ENCODE measurements at places on chromosomes 16 and 17. TPM values are rescaled to one million over a fixed set of nuclear protein-coding genes. Genes with fewer than 3 reads are reported as not detected.

GRCh38 chr17:55570391-55570790 lies 59.1 kb upstream of the SMIM36 start:
- no peak for DNase-seq

Gene CCL8
- total RNA-seq, result not detected

GRCh38 chr16:88045820-88046303 lies 94.6 kb downstream of the BANP start:
- DNase-seq, result peak; percentile 41

Gene KCNJ16
- total RNA-seq, result 29.5 TPM

DNA sequence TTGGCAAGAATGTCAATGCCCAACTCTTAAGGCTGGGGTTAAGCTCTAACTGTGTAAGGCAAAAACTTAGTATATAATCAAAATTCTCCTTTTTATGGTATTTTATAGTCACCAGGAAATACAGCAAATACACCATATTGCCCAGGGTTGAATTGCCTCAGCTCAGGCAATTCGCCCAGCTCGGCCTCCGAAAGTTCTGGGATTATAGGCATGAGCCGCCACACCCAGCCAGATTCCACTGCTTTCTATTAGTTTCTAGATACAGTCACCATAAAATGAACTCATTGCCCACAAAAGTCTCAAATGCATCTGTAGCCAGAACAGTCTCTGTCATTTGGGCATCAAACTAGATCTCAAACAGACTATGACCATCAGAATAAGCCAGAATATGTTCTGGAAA lies 238.7 kb upstream of the TOX3 start:
- no peak for DNase-seq

Gene CRISPLD2
- total RNA-seq, result 102 TPM

DNA sequence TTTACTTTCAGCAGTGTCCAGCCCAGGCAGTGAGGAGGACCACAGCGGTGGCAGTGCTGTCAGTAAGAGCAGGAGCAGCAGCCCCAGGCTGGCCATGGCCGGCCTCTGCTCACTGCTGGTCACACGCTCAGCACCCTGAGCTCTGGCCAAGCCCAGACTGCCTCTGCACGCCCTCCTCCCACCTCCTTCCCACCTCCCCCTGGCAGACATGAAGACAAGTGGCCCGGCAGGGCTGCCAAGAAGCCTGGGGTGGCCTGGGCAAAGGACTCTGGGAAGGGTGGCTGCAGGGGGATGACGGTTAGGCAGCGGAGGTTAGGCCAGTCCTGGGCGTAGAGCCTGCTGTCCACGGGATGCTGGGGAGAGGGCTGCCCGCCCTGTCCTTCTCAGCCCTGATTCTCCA lies at the start of gene C16orf89:
Gene C16orf89, minus strand, starts transcription at position 144 of the 400 bp plus-strand sequence. Its CDS starts 48 bp downstream, at position 96.
- DNase-seq, result peak; percentile 48

DNA sequence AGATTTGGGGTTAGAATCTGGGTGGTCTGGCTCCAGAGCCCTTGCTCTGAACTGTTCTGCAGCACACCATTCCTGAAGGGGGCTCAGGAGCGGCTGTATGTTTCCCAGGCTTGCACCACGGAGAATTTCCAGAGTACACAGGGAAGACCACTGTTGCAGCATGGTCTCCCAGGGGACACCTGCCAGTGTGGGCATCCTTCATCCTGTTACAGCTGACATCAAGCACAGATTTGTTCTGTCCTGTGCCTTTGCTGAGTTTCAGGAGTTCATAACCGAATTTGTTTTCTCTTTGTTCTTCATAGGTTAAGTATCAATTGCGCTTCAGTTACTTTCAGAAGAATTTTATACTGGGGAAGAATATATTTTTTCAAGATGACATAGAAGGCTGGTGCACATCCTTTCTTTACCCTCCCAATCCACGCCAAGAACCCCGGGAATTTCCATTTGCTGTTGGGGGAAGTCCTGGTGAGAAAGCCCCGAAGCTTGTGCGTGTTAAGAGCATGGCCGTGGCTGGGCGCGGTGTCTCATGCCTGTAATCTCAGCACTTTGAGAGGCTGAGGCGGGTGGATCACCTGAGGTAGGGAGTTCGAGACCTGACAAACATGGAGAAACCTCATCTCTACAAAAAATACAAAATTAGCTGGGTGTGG lies 26.3 kb upstream of the ABCA3 start:
- no peak for DNase-seq

Gene RECQL5
- total RNA-seq, result 46.7 TPM

Gene HSD17B1
- total RNA-seq, result 1.8 TPM

Gene COL1A1
- 87.0 TPM for total RNA-seq

- no peak for DNase-seq
These were observed 6.1 kb downstream of the DNAI2 start for GRCh38 chr17:74280093-74280513.

DNA sequence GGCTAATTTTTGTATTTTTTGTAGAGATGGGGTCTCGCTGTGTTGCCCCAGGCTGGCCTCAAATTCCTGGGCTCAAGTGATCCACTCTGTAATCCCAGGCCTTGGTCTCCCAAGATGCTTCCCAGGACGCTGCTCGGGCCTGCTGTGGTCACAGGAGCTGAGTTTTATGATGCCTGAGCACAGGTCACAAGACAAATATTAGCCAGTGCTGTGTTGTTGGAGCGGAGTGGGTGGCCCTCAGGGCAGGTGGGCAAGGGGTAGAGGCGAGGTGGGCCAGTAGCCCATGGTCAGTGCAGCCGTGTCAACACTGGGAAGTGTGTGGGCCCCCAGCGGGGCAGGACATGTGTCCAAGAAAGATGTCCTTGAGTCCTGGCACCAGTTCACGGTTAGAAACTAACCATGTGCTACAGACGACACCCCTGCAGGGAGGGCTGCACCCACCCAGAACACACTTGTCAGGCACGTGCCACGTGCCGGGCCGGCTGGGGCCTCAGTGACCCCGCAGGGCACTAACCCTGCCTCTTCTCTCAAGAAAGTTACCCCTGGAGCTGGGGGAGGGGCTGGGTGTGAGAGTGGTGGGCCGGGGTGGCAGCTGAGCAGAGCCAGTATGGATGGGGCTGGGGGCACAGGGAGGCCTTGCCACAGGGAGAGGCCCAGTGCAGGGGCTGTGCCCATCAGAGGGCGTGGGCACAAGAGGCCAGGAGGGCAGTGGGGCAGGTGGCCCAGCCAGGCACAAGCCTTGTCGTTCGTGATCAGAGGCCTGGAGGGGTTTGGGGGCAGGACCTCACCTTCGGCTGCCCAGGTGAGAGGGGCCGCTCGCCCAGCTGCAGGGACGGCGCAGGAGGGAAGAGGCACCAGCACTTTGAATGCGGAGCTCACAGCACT lies 103.1 kb upstream of the CHMP6 start:
- DNase-seq, result no peak

GRCh38 chr16:7867831-7868230 lies 535.2 kb downstream of the RBFOX1 start:
- no peak for DNase-seq

Gene PRAC2
- total RNA-seq, result not detected

DNA sequence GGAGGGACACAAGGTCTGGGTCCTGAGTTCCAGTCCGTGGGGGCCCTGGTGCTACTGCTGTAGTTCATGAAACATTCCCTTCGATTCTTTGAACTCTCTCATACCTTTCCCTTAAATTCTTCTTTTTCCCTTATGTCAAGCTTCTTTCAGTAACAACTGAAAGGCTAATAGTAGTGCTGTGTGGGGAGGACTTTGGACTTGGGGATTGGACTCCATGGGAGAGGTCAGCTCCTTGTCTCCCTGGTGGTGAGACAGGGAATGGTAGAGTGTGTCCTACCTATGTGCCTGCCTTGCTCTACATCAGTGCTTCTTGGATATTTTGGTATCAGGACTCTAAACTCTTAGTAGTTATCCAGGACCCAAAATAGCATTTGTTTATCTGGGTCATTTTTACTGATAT lies 628.1 kb downstream of the WWOX start:
- no peak for DNase-seq

DNA sequence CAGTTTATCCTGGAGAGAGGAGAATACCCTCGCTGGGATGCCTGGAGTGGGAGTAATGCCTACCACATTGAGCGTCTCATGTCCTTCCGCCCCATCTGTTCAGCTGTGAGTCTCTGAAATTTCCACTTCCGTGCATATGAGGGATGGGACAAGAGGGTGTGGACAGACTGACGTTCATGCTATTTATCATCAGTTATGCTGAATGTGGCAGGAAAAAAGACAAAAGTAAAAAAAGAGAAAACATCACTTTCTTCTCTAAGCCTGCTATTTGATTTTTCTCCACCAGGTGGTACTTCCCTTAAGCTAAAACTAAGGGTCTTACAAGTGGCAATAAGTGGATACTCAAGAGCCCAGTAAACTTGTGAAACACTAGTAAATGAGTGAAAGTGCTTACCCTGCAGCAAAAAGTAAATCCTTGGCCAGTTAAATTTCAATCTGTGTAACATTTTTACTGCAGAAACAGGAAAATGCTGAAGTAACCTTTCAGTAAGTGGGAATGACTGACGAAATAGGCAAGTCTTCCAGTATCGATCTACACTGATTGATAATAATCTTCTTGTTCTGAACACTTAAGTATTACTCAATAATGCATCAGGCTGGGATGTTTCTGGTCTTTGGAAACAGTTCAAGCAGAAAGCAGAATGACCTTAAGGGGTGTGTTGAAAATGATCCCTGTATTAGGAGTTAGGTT lies 5.6 kb downstream of the CRYBA1 start:
- DNase-seq, result no peak

Gene TMEM88
- total RNA-seq, result not detected

Gene SLX1B
- total RNA-seq, result 103 TPM

GRCh38 chr16:54690306-54690705 lies 240.4 kb upstream of the IRX5 start:
- DNase-seq, result no peak

Gene MGAT5B
- not detected for total RNA-seq

DNA sequence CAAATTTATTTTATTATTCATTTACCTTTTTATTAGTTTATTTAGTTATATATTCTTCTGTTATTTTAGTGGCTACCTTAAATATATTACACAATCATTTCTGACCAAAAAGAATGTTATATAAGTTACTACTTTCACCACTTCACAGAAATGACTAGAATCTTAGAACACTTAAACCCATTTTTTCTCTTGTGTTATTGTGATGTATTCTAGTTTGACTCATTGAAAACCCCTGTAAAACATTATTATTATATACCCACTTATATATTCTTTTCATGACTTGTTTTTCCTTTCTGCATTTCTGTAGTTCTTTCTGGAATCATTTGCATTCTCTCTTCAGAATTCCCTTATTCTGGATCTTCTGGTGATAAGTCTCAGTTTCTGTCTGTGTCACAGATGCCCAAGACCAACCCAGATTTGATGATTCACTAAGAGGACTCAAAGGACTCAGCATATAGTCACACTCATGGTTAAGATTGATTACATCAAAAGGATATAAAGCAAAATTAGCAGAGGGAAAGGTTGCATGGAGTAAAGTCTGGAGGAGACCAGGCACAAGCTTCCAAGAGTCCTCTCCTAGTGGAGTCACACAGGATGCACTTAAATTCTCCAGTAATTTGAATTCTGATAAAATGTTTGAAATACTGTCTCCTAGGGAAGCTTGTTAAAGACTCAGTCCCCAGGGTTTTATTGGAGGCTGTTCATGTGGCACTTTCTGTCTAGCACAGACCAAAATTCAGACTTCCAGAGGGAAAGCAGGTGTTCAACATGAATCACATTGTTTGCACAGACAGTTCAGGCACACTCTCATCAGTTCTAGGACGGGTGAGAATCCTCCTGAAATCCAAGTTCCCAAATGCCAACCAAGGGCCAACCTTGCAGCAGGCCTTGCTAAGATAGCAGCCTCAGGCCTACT lies 7.7 kb downstream of the GINS3 start:
- DNase-seq, result no peak

Gene PRM1
- total RNA-seq, result not detected

DNA sequence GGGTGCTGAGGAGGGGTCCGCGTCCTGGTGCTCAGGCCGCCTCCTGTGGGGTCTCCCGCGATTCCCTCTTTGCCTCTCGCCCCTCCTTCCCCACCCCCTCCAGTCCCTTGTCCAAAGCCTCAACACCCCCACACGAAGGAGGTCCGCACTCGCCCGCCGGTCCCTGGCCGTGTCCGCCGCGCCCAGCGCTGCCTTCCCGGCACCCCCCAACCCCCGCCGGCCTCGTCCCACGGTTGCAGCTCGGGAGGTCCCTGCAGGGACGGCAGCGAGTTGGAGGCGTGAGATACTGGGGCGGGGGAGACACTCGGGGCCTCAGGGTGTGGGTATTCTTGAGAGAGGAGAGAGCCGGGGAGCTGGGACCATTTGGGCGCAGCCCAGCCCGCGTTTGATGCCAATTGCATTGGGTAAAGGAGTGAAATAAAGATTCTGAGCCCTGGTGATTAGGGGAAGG lies 468 bp downstream of the FLYWCH2 start:
- DNase-seq, result peak; percentile 64

DNA sequence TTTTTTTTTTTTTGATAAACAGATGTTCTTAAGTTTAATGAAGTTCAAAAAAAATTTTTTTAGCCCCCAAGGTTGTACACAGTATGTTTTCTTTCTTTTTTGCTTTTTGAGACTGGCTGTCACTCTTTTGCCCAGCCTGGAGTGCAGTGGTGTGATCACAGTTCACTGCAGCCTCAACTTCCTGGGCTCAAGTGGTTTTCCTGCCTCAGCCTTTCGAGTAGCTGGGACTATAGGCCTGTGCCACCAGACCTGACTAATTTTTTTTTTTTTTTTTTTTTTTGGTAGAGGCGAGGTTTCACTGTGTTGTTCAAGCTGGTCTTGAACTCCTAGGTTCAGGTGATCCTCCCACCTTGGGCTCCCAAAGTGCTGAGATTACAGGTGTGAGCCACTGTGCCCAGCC lies 12.8 kb downstream of the ITGAE start:
- DNase-seq, result no peak

Gene ZKSCAN2
- not detected for total RNA-seq

- no peak for DNase-seq
These were observed 191.9 kb downstream of the IRX3 start for GRCh38 chr16:54094641-54095040.

Gene GPRC5C
- total RNA-seq, result 321 TPM

- no peak for DNase-seq
These were observed 43.7 kb downstream of the COTL1 start for GRCh38 chr16:84574191-84574590.

DNA sequence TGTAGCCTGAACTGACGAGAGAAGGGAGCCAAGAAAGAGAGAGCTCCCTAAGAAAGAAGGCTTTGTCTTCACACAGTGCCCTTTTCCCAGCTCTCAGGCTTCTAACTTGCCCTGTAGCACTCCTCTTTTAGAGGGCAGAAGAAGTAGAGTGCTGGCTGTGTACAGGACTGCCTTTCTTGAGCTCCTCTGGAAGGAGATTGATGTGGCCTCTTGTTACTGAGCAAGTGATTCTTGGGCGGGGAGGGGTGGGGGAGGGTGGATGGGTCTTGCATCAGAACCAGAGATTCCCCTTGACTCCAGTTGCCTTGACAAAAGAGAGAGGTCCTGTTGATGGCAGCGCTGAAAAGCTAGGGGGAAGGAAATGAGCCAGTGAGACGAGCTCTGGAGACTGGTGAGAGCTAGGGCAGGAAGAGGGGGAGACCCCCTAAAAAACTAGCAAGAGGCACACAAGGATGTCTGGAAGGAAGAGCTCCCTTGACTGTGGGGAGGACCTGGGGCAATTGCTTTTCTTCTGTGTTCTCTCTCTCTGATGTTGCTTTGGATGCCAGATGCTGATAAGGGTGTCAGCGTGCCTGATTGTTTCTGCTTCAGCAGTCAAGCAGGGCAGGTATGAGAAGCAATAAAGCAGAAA lies 18.4 kb downstream of the GPR179 start:
- no peak for DNase-seq
